Effector memory CD4-positive, alpha-beta T cell (primary cell): ENCODE measurements at places on chromosomes 16 and 17.

DNA sequence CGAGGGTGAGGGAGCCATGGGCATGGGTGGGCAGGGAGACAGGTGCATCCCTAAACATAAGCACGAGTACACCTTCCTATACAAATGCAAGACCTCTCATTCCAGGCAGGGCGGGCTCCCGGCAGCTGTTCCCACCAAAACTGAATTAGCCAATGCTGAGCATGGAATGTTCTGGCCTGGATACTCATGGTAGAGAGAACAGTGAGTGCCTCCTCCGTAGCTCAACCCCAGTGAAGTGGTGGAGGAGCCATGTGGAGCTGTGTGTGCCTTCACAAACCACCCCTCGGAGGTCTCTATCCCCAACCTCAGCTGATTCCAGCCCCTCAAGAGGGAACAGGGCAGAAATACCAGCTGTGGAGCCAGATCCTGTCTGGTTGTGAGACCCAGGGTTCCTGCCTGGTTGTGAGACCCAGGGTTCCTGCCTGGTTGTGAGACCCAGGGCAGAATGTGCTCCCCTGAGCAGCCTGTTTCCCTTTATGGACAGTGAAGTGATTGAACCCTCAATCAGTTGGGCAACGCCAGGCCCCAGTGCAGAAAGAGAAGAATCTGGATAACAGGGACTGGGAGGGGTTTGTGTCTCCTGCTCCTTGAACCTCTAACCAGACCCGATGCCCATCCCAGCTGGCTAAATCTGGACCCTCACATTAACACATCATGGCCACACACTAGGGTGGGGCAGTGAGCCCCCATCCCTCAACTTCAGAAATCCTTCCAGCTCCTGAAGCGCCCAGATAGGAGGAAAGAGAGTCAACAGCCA is 2.4 kb upstream of the CDH16 start:
- H3K4me1 ChIP-seq = peaks cover 6% of the 10 kb centered on the region
- no peaks in the 10 kb centered on the region for H3K36me3 ChIP-seq
- no peak overlapping the region for H3K4me3 ChIP-seq
- H3K27ac ChIP-seq = no peak overlapping the region
- peaks cover 12% of the 10 kb centered on the region for H3K27me3 ChIP-seq

- DNase-seq = no peak
- no peaks in the 10 kb centered on the region for H3K27me3 ChIP-seq
- no peak overlapping the region for H3K4me3 ChIP-seq
- H3K36me3 ChIP-seq = no peaks in the 10 kb centered on the region
- H3K4me1 ChIP-seq = no peaks in the 10 kb centered on the region
These were observed 58.3 kb upstream of the ARHGAP44 start for GRCh38 chr17:12730931-12731521.

DNA sequence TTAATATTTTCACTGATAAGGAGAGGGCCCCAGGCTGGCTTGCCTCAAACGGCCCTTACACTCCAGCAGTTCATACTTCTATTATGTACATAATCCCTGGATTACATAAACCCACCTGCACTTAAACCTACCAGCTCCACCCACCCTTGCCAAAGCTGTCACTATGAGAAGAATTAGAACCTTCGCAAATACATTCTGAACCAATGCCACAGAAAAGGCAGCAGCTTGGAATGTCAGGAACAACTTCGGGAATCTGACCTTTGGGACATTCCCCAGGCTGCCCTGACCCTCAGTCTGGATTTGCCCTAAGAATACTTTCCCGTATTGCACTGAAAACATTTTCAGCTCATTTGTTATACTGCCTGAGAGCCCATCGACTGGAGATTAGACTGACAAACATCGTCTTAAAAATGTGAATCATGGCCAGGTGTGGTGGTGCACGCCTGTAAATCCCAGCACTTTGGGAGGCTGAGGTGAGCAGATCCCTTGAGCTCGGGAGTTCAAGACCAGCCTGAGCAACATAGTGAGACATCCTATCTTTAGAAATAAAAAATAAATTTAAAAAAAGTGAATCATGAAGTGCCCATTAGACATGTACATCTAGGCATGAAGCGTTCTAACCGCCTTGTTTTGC is 21.0 kb upstream of the SEC14L1 start:
- no peaks in the 10 kb centered on the region for H3K27me3 ChIP-seq
- no peak overlapping the region for H3K27ac ChIP-seq
- no peak for DNase-seq
- H3K4me1 ChIP-seq = no peaks in the 10 kb centered on the region
- H3K36me3 ChIP-seq = no peaks in the 10 kb centered on the region

DNA sequence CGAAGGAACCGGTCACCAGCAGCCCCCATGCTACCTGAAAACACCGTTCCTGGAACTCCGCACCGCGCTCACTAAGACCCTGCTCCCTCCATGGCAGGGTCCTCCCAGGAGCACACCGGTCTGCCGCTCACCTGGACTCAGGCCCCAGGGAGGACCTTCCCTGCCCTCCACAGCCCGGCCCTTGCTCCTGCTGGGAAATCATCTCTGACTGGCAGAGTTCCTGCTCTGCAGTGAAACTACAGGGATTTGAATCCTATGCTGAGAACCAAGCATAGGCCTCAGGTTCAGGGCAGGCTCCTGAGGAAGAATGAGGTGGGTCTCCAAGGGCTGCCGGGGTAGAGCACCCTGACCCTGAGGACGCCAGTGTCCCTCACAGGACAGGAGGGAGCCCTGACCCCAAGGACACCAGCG is 88.5 kb downstream of the KCNJ12 start:
- H3K27me3 ChIP-seq = no peaks in the 10 kb centered on the region
- H3K4me1 ChIP-seq = peaks cover 4% of the 10 kb centered on the region
- DNase-seq = no peak

DNA sequence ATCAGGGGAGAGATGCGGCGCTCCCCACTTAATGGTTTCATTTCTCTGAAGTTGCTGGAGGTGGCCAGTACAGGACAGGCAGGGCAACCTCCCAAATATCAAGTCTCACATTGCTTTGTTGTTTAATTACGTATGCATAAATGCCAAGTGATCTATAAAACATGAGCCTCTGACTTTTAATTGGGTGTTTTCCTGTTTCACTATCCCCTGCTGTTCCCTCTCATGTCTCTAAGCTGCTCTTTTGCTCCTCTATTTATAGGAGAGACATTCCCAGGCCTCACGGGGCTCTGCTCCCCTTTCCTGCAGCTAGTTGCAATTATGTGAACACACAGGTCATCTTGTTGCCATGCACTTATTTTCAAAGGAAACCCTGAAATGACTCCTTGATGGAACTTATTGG is 1173.5 kb upstream of the GOT2 start:
- H3K27ac ChIP-seq = no peak overlapping the region
- no peak for DNase-seq
- H3K27me3 ChIP-seq = no peaks in the 10 kb centered on the region
- H3K36me3 ChIP-seq = no peaks in the 10 kb centered on the region
- H3K4me3 ChIP-seq = no peak overlapping the region

DNA sequence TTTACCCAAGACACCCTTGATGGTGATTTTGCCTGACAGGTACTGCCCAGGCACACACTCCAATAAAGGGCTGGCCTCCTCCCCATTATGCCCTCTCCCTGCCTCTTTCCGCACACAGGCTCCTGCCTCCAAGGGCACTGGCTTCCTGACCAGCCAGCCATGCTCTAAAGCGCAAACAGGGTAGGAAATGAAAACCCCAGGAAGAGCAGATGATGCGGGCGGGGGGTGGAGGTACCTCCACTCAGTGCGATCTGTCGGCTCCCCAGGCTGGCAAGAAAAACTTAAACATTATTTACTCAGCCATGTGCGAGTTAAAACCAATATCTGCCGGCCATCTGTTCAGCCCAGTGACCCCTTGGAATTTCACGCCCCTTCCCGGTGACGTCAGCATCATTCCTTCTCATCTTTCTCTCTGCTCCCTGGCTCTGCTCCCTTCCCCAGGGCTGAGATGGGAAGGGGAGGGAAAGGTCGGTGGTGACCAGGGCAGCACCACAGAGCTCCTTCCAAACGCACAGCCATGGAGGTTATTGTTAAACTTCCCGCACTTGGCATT is 262.5 kb downstream of the CBLN1 start:
- H3K27ac ChIP-seq = no peak overlapping the region
- H3K36me3 ChIP-seq = no peaks in the 10 kb centered on the region
- no peak overlapping the region for H3K4me3 ChIP-seq
- no peak for DNase-seq
- H3K4me1 ChIP-seq = no peaks in the 10 kb centered on the region

- H3K4me3 ChIP-seq = no peak overlapping the region
- DNase-seq = no peak
- H3K4me1 ChIP-seq = no peaks in the 10 kb centered on the region
- H3K27me3 ChIP-seq = peaks cover 12% of the 10 kb centered on the region
- H3K36me3 ChIP-seq = no peaks in the 10 kb centered on the region
These were observed 496 bp downstream of the TOX3 start for GRCh38 chr16:52546291-52547003.

- no peak overlapping the region for H3K4me3 ChIP-seq
- H3K4me1 ChIP-seq = no peaks in the 10 kb centered on the region
- DNase-seq = no peak
- no peaks in the 10 kb centered on the region for H3K27me3 ChIP-seq
- H3K36me3 ChIP-seq = no peaks in the 10 kb centered on the region
- H3K27ac ChIP-seq = no peak overlapping the region
These were observed 23.7 kb downstream of the PIPOX start for GRCh38 chr17:29066606-29067005.

- no peaks in the 10 kb centered on the region for H3K4me1 ChIP-seq
- H3K4me3 ChIP-seq = no peak overlapping the region
- H3K27ac ChIP-seq = no peak overlapping the region
- no peaks in the 10 kb centered on the region for H3K27me3 ChIP-seq
- no peaks in the 10 kb centered on the region for H3K36me3 ChIP-seq
These were observed 75.8 kb upstream of the ZNF469 start for GRCh38 chr16:88306860-88307545.

DNA sequence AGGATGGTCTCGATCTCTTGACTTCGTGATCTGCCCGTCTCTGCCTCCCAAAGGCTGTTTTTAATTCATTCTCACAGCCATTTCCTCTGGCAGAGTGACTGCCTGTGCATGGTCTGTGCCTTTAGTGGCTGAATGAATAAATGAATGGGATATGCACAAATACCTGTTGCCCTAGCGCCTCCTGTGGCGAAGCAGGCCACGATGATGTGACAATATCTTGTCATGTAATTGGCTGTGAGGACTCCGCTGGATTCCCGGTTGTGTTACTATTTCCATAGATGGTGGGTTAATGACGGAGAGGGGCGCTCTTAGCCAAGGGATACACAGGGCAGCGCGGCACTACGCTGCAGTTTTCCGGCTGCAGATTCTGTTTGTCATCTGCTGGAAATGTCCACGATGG is 26.8 kb upstream of the ENDOV start:
- no peak for DNase-seq
- no peak overlapping the region for H3K4me3 ChIP-seq
- peaks cover 96% of the 10 kb centered on the region for H3K36me3 ChIP-seq
- no peaks in the 10 kb centered on the region for H3K27me3 ChIP-seq

DNA sequence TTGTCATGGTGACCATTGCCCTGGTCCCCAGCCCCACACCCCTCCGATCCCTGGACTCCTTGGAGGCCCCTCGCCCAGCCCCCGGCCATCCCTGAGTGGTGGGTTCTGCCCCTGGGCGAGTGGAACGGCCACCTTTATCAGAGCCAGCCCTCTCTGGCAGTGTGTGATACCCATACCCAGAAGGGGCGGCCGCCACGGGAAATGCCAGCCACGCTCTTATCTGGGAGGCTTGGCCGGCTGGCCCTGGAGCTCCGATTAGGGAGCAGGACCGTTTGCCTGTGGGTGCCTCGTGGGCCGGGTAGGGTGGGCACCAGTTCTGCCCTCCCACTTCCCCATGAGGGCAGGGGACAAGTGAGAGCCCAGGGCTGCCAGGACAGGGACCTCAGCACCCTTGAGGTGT is 58.3 kb upstream of the ZC3H18 start:
- no peaks in the 10 kb centered on the region for H3K4me1 ChIP-seq
- no peak for DNase-seq
- no peak overlapping the region for H3K27ac ChIP-seq

DNA sequence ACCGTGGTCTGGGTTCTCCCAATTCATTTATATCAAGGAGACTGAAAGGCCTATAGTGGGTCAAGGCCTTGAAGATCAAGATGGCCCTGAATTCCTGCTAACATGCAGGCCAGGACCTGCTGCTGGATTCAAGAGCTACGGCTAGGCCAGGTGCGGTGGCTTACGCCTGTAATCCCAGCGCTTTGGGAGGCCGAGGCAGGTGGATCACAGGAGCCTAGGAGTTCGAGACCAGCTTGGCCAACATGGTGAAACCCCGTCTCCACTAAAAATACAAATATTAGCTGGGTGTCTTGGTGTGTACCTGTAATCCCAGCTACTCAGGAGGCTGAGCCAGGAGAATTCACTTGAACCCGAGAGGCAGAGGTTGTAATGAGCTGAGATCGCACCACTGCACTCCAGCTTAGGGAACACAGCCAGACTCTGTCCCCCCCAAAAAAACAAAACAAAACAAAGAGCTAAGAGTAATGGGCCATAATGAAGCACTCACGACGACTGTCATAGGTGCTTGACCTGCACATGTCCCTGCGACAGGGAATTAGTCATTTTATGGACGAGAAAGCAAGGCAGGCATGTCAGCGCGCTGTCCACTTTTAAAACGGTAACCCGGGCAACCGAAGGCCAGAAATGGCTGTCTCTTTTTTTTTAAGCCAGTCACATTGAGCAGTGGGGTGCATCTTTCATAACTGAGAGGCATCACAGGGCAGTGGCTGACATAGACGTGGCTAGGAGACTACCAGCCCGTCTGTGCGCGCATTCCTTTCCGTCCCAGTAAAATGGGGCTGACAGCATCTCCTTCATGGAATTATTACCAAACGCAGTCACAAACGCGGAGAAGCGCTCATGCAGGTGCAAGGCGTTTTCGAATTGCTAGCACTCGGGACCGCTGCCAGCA is 1.0 kb upstream of the FBRS start:
- peak overlapping the region; percentile 11 for H3K4me3 ChIP-seq
- peak overlapping the region; percentile 66 for H3K27ac ChIP-seq
- peaks cover 35% of the 10 kb centered on the region for H3K4me1 ChIP-seq

DNA sequence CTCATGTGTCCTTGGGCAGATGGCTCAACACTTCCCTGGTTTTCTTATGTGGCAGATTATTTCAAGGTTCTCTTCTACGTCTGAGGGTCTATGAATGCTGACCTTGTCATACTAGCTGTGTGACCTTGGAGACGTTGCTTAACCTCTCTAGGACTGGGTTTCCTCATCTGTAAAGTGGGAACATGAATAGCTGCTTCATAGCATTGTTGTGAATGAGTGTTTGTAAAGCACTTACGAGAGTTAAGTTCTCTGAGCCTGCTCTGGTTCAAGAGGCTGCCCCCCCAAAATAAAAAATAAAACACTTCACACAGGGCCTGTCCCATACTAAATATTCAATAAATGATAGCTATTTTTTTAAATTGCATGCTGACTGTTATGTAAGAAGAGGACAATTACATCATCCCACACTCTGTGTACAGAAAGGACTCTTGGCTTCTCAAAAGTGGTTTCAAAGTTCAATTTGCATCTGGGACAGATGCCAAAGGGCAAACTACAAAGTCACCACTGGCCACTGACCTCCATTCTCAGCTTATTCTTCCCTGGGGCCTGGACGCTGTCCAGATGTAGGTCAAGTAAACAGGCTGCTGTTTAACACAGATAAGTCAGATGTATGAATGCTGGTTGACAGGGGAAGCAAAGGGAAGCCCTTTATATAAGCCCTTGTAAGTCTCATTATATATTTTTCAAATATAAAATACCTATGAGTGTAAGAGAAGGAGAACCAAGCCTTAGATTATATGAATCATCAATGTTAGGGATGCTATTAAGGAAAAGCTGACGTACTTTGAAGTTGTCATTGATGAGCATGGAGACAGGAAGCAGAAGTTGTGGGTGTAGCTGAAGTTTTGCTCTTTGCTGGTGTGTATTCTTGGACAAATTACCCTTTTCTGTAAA is 15.4 kb upstream of the NDEL1 start:
- H3K27ac ChIP-seq = no peak overlapping the region
- peaks cover 4% of the 10 kb centered on the region for H3K27me3 ChIP-seq
